Left hindlimb (tissue), 1 donor: ENCODE measurements at places on chromosomes 5 and 9.

GRCh38 chr9:6567140-6567591, 78.4 kb downstream of the GLDC start:
- DNase-seq, result no peak

DNA sequence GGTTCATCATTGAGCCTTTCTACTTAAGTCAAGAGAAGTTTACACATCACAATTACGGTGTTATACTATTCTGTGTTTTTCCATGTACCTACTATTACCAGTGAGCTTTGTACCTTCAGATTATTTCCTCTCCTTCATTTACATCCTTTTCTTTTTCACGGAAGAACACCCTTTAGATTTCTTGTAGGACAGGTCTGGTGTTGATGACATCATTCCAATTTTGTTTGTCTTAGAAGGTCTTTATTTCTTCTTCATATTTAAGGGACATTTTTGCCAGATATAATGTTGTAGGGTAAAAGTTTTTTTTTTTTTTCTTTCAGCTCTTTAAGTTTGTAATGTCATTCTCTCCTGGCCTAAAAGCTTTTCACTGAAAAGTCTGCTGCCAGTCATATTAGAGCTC, 637.1 kb upstream of the RIOK2 start:
- DNase-seq, result no peak

GRCh38 chr9:6969805-6970204, 212.0 kb downstream of the KDM4C start:
- no peak for DNase-seq

GRCh38 chr9:10254338-10254737, 358.5 kb downstream of the PTPRD start:
- no peak for DNase-seq

GRCh38 chr5:77645158-77645994, 6.9 kb upstream of the OTP start:
- peak; percentile 36 for DNase-seq

GRCh38 chr5:179497636-179498340, 52.6 kb upstream of the RUFY1 start:
- no peak for DNase-seq

- no peak for DNase-seq
Observed at GRCh38 chr5:110969502-110969901, 102.0 kb upstream of the TSLP start.

- DNase-seq, result no peak
Observed at GRCh38 chr9:36221667-36222066, 30.9 kb downstream of the CLTA start.

DNA sequence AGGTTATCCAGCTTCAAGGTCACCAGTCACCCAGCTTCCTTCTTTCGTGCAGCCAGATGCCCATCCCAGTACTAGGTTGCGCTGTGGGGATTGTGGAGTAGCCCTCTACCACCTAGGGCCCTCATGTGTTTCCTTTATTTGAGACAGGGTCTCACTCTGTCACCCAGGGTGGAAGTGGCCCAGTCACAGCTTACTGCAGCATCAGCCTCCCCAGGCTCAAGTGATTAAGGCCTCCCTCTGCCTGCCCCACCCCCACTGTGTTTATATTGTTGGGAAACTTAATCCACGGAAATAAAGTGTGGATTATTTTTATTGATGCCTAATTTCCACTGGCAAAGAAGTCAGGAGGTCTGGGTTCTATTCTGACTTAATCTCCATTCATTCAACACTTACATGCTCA, 4.3 kb downstream of the IL17B start:
- DNase-seq, result no peak

DNA sequence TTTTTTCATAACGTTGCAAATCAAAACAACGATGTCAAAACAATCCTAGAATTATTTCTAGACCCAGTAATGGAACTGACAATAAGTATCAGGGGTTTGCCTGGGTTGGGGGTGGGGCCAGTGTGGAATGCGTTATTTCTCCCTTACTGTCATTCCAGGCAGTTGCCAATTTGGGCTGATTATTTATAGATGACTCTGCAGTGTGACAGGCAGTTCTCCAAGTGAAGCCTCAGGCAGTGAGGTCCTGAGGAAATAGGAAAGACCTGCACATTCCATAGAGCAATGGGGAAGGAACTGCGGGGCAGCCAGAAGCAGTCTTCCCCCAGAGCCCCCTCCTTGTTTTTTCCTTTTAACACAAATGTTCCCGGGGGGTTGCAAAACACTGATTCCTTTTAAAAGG, 179.0 kb downstream of the YTHDC2 start:
- no peak for DNase-seq

DNA sequence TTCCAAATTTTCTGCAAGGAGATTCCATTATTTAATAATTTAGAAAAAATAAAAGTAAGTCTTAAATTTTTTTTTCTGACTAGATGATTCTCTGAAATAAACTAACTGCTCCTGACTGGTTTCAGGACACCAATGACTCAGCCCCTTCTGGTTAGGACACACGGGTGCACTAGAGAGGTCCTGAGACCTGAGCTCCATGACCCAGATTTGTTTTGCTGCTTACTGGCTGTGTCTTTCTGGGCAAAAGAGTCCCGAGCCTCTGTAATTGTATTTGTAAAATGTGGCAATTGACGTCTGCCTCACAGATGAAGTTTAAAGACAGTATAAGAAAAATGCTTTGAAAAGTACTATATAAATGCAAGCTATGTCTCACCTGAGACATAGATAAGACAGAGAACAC, 89.1 kb downstream of the SLC24A2 start:
- DNase-seq, result no peak

DNA sequence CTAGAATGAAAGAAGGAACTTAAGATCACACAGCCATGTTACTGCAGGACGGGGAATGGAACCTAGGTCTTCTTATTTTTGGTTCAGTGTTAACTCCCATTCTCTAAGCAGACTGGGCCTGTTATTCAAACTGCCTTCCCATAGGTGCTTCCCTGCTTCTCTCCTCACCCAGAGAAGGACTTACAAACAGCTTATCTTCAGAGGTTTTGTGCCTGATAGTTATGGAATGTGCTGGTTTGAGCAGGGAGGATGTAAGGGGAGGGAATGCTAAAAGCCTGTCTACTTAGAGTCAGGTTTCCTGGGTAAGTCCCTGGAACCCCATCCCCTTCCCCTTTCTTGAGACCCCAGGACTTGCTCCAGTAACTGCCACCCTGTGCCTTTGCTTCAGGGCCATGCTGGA, 4.2 kb upstream of the PSMD5 start:
- DNase-seq, result no peak

- DNase-seq, result no peak
Observed at GRCh38 chr9:108048406-108049025, 558.9 kb upstream of the KLF4 start.

DNA sequence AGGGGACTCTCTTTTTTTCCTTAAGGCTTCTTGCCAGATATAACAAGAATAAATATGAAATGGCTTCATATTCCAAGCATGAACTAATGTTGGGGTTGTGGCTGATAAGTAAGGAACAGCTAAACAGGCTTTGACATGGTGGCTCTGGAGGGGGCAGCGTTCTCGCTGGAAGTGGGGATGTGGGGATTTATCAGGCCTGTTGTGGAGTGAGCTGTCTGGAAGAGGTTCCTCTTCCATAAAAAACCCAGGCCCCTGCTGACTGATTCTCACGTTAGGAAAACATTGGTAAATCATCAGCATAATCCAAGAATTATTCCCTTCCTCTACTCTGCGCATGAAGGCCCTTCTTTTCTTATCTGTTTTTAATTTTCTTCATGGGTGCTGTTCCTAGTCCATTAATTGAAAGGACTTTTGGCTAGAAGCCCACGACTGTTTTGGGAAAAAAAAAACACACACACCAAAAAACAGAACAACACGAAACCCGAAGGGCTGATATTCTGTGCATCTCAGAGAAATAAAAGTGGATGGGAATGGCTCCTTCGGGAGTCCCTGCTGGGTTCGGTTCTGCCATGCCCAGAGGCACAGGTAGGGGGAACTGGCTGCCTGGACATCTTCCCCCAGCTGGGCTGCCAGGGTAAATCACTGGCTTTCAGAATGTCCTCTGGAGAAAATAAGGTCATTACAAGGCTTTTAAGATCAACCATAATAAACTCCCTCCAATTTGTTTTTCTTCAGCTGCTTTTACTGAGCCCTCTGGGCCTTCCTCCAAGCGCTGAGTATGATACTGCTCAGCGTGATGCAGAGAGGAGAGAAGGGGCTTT, 297.0 kb downstream of the SLIT3 start:
- DNase-seq, result no peak

GRCh38 chr9:7454624-7455023, 345.0 kb downstream of the DMAC1 start:
- no peak for DNase-seq

DNA sequence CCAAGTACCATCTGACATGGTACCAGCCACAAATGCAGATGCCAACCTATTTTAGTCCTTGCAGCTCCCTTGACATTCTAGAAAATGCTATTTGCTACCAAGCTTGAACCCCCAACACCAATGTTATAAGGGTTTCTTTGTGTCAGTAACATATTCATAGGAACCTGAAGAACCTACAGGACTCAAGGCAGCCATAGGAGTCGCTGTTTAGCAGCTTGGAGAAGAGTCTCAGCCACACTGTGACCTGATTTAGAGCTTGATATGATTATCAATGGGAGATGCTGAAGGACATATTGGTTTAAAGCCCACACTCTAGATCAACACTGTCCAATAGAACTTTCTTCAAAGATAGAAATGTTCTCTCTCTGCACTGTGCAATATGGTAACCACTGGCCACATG, 6.4 kb upstream of the ZFR start:
- DNase-seq, result no peak

GRCh38 chr5:57900381-57900944, 417.9 kb upstream of the ACTBL2 start:
- no peak for DNase-seq

- no peak for DNase-seq
Observed at GRCh38 chr5:126359884-126360283, 63.3 kb upstream of the GRAMD2B start.
